ENCODE measurements at places on chromosomes 4 and X.

- DNase-seq: no peak
Observed at GRCh38 chr4:61332693-61333092, 132.6 kb downstream of the ADGRL3 start.

DNA sequence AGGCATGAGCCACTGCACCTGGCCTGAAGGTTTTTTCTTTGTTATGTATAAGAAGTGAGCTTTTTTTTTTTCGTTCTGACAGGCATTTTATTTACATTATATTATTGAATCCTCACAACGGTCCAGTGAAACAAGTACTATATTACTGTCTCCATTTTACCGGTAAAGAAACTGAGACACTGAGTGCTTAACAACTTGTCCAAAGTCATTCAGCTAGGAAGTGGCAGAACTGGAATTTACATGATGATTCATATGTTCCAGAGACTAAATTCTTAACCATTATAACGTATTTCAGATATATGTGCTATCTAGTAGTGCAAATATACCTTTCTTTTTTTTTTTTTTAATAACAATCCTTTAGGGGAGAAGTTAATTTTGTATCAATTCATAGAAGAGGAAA lies 18.4 kb upstream of the SLC6A14 start:
- DNase-seq: no peak

- DNase-seq: no peak
Observed at GRCh38 chr4:183139972-183140570, 41.0 kb downstream of the WWC2 start.

DNA sequence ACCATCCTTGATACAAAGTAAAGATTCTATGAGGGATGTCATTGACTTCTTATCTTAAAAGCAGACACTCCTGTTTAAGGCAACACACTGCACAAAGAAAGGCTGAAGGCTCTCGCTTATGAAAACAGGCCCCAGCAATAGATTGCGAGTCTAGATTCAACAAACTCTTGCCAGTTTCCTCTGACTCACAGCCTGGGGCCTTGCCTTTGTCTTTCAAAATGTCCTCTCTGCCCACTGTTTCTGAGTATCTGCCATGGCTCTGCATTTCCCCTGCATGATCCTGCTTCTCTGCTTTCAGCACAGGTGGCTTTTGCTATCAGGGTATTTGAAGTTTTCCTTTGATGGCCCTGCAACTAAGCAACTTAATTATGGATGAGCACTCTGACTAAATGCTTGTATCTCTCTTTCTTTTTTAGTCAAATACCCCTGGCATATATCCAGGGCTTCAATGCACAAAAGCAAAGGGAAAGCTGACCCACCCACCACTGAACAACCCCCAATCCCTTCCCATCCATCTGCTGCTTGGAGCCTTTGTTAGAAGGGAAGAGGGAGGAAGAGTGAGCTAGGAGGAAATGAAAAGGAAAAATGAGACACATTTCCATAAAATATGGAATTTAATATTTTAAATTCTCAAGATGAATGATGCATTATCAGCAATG lies 32.2 kb downstream of the NDP start:
- DNase-seq: no peak

DNA sequence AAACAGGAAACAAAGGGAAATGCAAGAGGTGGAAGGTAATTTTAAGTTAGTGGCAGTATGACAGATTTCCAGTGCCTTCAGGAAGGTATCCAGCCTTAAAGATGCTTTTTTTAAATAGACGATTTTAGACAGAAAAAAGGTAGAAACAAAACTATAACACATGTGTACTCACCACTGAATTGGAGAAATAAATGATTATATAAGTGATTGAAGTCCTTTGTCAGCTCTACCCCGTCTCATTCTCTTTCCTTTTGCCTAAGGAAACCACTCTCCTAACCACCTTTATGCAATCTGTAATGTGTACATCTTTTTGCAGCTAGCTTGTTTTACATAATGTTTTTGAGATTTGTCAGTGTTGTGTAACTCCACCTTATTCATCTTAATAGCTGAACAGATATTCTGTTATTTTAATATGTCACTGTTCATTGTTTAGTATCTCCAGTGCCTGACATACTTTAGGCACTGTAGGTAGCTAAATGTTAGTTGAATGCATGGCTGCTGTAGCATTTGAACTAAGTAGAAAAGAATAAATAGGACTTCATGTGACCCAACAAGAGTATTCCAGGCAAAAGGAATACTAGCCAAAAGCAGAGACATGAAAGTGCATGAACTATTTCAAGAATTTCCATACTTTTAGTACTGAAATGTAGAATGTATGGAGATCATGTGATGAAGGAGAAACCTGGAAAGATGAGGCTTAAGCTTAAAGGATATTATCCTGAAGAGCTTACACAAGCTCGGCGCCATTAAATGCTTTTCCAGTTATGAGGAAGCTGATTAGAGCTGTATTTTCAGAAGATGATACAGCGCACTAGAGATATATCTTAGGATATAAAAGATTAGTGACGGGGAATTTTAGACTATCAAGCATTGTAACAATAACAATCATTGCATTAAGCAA lies 865 bp downstream of the FAM200B start:
- no peak for DNase-seq

DNA sequence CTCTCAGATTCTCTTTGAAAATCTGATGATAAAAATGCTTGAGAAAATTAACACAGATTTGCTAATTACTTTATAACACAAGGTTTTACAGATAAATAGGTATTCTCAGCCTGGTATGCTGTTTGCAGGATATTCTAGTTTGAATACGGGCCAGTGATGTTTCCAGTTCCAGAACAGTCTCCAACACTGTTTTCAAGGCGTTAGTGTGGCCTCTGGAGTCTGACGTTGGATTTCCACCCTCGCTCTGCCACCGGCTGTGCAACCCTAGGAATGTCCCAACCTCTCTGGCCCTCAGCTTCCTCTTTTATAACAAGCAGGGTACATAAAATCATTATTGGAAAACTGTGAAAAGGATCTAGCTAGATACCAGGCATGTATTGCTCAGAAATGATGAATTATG lies 23.8 kb upstream of the CYP4V2 start:
- no peak for DNase-seq

GRCh38 chrX:39451046-39451445 lies 646.7 kb downstream of the BCOR start:
- no peak for DNase-seq

DNA sequence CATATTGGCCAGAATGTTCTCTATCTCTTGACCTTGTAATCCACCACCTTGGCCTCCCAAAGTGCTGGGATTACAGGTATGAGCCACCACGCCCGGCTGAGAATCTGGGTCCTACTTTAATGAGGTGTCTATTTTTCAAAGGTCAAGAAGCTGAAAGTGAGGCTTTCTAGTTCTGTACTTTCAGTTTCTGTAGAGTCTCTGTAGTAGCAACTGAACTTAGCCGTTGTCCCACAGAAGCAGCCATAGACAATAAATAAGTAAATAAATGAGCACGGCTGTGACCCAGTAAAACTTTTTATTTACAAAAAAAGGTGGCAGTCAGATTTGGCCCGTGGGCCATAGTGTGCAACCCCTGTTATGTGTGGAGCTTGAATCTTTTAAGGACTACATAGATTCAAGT lies 92.0 kb downstream of the FNIP2 start:
- DNase-seq: no peak

GRCh38 chrX:42955349-42955748 lies 177.4 kb upstream of the PPP1R2C start:
- DNase-seq: no peak

- no peak for DNase-seq
Observed at GRCh38 chrX:39750256-39750790, 347.4 kb downstream of the BCOR start.

All from activated T-cell treated with anti-CD3 and anti-CD28 coated beads for 1 hour (primary cell).